ENCODE measurements at places on chromosomes 11 and 22.

DNA sequence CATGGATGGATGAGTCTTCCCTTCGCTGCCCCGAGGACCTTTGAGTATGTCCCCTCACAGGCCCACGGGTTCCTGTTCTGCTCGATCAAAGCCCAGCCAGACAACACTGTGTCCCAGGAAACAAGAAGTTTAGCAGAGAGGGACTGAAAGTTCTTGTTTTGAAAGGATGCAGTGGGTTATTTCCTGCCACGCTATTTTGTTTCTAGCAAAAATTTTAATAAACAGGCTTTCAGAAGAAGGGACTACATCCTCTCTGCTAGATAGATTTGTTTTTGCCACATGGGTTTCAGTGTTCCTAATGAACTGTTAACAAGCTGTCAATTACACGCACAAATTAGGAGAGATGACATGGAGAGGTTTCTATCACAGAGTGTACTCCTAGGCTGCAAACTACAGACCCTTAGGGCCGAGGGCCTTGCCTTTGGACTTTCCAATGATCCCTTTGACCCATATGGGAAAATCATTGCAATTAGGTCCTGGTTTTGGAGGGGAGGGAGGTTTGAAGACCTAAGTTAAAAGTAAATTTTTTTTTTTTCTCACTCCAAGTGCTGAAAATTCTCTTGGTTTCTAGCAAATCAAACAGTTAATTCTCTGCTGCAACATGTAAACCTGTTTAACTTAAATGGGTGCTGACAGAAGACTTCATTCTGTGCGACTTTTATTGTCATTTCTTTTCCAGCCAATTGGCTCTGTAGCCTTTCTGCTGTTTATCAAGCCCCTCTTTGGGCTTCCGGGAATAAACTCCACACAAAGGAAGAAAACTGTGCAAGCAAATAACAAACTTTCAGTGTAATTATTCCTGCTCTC is 81.4 kb downstream of the RCN1 start:
- no peak for DNase-seq

GRCh38 chr11:107564877-107565218 is 687 bp downstream of the ALKBH8 start:
- no peak for DNase-seq

DNA sequence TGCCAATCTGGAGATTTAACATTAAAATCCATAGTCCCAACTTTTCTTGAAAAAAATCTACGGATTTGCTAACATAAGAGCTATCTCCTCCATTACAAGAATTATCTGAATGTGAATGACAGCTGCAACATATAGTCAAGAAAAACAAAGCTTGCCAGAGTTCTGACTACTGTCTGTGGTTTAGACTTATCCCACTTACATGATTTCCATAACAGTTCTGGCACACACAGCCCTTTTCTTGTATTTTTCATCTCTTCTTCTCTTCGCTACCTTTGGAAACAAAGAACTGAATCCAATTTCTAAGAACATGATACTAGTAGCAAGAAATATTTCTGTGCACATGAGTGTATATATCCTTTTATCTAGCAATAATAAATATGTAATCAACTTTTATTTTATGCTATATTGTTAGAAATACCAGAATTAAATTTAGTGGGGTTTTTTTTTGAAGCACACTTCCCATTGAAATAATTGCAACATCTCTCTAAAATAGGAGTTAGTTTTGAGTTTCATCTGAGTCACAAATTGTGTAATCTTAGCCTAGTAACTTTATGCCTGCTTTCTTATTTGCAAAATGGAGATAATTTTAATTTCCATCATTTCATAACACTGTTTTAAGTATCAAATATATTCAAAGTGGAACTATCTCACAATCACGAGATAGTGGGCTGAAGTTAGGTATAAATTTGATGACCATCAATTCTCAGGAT is 1217.6 kb downstream of the JRKL start:
- DNase-seq: no peak

DNA sequence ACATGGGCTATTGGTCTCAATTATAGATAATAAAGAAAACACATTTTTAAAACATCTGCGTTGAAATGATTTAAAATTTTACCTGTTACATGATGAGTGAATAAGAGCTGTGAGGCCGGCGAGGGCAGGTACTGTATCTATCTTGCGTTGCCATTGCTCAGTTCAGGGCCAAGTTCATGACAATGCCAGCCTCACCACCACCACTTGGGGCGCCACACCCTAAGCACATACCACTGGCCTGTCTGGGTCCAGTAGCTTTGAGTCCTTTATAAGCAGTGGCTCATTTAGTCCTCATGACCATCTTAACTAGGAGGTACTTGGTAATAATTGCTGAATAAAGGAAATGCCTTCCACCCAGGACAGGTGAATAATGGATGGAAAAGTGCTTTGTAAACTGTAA is 14.5 kb upstream of the MB start:
- DNase-seq: no peak

GRCh38 chr11:70020336-70021214 is 57.5 kb upstream of the ANO1 start:
- no peak for DNase-seq

DNA sequence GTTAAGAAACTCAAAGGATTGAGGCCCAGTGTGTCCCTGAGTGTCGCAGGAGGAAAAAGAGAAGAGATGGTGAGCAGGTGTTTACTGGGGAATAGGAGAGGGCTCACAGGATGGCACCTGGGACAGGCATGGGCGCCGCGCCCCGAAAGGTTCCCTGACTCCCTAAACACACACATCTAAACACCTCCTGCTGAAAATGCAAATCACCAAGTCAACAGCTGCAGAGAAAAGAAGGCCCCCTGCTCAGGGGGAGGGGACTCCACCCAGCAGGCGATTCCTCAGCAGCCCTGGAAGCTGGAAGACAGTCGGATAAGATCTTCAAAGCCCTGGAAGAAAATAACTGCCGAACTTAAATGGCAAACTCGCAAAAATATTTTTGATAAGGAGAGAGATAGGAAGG is 377.2 kb downstream of the BRD1 start:
- no peak for DNase-seq

DNA sequence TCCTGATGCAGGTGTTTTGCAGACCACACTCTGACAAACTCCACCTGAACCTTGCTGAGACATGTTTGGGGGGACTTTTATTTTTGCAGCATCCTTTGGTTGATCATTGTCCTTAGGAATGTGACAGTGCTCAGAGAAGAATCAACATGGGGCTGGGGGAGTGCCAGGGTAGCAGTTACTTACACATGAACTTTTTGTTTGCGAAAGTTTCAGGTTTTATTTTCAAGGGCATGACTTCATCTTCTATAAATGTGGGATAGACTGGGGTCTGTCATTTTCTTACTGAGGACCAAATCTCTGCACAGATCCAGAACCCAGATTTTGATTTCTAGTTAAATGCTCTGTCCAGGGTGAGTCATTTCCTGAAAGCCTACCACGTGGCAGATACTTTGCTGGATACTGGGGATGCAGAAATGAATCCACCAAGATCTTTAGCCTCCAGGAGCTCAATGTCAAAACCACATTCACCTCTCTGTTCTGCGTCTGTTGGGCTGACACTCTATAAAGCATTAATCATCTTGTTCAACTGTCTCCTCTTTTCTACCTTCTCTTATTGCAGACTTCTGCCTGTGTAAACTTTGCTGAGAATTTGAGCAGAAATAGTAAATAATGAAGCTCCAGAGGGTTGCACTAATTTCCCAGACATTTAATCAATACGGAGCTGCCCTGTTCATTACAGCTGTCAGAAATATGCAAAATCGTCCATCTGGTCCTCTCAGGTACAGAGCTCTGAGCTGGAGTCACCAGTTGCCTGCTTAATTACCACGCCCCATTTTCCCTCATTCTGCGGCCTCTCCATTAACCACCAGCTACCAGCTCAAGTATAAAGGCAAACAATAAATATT is 387.9 kb downstream of the MIAT start:
- DNase-seq: no peak

GRCh38 chr11:94574193-94574961 is 7.2 kb downstream of the PIWIL4 start:
- DNase-seq: no peak

- DNase-seq: no peak
These were observed 21.4 kb downstream of the TPBGL start for GRCh38 chr11:75261902-75262361.

DNA sequence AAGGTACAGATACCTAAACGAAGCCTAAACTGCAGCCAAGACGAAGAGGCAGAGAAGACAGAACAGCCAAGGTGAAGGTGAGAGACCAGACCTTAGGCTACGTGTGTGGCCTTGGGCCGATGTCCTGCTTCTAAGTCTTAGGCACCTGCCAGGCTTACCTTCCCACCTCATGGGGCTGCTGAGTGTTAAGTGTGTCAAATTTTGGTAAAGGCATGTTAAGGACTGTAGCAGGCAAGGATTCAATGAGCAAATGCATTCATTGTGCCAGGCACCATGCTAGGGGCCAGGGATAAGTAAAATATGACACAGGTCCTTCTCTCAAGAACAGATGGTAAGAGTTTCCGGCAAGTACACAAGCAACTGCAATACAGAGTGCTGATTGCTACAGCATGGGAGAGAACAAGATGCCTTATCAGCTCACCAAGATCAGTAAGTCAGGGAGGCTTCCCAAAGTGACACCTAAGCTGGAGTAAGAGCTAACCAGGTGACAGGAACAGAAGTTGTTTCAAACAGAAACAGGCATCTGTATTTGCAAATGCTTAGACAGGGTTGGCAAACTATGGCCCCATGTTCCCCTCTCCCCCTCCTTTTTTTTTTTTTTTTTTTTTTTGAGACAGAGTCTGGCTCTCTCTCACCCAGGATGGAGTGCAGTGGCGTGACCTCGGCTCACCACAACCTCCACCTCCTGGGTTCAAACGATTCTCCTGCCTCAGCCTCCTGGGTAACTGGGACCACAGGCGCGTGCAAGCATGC is 46.7 kb downstream of the CLTCL1 start:
- no peak for DNase-seq

- DNase-seq: no peak
These were observed 394.3 kb downstream of the TMEM135 start for GRCh38 chr11:87432022-87432421.

GRCh38 chr11:11146830-11147229 is 206.2 kb downstream of the CSNK2A3 start:
- no peak for DNase-seq
